ENCODE measurements at places on chromosomes 2 and 18.

DNA sequence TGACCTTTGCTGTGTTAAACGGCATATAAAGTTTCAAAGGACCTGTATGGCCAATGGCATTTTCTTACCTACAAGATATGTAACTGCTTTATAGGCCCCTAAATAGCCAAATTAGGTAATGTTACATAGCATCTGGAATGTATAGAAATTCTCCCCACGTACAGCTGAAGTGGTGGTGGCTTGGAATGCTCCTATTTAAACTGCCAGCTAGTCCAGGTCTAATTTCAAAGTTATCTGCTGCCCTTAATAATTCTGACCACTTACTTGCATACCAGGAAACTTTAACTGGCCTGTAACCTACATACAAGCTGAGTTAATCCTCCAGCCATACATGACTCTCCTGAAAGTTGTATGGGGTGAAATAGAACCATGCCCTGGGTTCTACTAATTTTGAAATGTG lies 1.3 kb downstream of the KIAA2012 start:
- DNase-seq: no peak

- no peak for DNase-seq
Measured at GRCh38 chr2:133492719-133493380, 75.4 kb downstream of the NCKAP5 start.

GRCh38 chr2:11069566-11070185 lies 85.6 kb upstream of the SLC66A3 start:
- DNase-seq: no peak

- no peak for DNase-seq
Measured at GRCh38 chr2:2146969-2147900, 183.8 kb downstream of the MYT1L start.

DNA sequence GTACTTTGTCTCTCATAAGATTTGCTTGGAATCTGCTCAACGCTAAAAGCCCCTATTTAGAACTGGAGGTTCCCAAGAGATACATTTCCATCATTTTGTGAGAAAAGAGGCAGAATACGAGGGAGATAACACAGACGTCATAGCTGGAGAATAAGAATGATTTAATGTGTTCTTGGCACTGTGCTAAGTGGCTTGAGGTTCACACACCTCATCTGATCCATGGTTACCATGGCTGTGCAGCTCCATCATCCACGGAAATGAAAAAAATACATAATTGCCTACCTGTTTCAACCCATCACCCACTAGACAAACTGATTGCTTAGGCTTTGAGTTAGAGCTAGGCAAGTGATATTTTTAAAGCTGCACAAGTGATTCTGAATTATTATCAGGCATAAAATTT lies 227.6 kb downstream of the SLC8A1 start:
- no peak for DNase-seq

DNA sequence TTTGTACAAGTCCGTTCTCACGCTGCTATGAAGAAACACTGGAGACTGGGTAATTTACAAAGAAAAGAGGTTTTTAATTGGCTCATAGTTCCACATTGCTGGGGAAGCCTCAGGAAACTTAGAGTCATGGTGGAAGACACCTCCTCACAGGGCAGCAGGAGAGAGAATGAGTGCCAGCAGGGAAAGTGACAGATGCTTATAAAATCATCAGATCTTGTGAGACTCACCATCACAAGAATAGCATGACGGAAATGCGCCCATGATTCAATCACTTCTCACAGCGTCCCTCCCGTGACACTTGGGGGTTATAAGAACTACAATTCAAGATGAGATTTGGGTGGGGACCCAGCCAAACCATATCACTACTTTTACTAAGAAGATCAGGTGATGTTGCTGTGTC lies 285.8 kb downstream of the TMX3 start:
- no peak for DNase-seq
